ENCODE measurements at places on chromosomes 13 and 19. TPM values are rescaled to one million over a fixed set of nuclear protein-coding genes. Genes with fewer than 3 reads are reported as not detected.
A peak's percentile ranks its signal among the peaks of the same experiment; 100 is the strongest.

DNA sequence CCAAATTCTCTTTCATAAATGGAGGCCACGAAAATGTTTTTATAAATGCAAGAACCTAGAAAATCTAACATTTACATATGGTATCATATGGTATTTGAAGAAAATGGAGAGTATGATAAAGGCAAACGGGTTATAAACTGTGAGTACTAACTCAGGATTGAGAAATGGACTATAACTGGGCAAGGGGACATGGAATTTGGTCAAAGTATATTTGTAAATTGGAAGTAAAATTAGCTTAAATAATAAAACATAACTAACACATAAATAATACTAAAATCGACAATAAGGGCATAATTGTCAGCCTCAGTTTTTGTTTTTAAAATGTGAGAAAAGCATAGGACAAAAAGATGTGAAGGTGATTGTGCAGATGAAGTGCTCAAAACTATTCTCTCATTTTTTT is 1516.3 kb upstream of the MIR17HG start:
- DNase-seq: no peak

DNA sequence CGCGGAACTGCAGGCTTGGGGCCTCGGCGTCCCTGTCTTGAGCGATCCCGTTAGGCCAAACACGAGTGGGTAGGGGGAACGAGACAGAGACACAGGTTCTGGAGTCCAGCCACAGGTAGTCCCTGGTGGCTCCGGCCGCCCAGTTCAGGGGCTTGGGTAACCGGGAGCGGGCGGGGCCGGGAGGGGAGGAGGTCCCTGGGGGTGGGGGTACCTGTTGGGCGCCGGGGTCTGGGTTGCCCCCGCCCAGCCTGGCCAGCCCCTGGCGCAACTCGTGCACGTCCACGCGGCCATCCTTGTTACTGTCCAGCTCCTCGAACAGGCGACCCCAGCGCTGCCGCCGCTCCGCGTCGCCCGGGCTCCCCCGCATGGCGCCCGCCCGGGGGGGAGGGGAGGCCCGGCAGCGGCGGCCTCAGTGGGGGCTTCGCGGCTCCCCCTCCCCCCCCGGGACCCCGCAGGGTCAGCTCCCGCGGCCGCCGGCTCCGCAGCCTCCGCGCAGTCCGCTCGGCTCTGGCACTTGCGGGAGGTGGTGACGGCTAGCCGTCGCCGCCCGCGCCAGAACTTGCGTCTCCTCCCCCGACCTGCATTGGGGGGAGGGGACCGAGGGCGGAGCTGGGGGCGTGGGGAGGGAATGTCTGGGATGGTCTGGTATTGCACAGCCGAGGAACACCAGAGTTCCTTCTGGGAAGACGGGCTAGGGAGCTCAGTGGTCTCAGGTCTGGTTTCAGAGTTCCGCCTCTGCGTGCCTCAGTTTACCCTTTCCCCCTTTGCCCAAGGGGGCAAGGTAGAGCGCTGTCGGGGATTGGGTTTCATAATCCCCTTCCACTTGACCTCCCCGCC is at the start of gene SLC25A23:
SLC25A23 (minus strand) TSS at position 531 of the 837 bp plus-strand sequence; CDS start at position 367, 164 bp downstream.
- no peak for DNase-seq

DNA sequence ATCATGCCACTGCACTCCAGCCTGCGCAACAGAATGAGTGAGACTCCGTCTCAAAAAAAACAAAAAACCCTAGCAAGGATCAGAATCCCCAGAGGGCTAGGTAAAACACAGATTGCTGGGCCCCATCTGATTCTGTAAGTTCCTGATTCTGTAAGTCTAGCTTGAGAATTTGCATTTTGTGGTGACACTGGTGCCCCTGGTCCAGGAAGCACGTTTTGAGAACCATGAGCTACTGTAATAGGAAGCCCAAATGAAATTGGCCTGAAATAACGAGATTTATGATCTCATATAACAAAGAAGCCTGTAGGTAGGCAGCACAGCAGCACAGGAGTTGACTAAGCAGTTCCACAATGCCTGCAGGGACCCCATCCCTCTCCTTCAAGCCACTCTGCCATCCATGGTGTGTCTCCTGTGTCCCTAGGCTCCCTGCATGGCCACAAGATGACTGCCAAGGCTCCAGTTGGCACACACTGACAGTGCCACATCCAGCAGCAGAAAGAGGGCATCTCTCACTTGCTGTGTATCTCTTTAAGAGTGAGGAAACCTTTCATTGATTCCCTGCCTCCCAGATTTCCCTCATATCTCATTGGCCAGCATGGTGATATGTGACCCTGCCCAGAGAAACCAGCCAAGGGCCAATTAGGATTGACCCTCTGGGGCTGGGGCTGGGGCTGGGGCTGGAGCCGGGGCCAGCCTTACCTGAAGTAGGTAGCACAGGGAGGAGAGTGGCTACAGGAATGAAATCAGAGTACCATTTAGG is 21.7 kb downstream of the SIPA1L3 start:
- DNase-seq: peak; percentile 91

GRCh38 chr13:30435911-30436451 is 13.7 kb downstream of the UBE2L5 start:
- no peak for DNase-seq

GRCh38 chr19:31960474-31960873 is 384.9 kb upstream of the ZNF507 start:
- no peak for DNase-seq

- no peak for DNase-seq
Observed at GRCh38 chr19:720345-721160, 11.8 kb downstream of the PALM start.

DNA sequence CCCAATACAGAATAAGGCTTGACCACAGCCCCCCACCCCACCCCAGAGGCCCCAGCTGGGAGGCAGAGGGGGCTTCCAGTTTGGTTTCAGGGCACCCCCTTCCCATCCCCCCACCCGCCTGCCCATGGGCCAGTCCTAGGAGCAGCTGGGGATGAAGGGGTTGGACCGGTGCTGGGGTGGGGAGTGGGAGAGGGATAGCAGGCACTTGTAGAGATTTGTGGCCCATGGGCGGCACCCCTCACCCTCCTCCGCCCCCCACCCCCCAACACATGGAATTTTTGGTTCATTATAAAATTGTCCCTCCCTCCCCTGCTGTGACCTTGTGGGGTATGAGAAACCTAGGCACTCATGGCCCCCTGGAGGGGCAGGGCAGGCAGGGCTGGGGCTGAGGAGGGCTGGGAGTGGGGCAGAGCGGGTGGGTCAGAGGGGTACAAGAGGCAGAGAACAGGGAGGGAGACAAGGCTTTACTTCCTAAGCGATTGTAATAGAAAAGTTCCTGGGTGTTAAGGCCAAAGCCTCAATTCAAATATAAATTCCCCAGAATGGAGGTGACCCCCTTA is 5.3 kb upstream of the GSK3A start:
- DNase-seq: no peak

GRCh38 chr13:64457976-64458375 is 2772.2 kb downstream of the PCDH9 start:
- DNase-seq: no peak

DNA sequence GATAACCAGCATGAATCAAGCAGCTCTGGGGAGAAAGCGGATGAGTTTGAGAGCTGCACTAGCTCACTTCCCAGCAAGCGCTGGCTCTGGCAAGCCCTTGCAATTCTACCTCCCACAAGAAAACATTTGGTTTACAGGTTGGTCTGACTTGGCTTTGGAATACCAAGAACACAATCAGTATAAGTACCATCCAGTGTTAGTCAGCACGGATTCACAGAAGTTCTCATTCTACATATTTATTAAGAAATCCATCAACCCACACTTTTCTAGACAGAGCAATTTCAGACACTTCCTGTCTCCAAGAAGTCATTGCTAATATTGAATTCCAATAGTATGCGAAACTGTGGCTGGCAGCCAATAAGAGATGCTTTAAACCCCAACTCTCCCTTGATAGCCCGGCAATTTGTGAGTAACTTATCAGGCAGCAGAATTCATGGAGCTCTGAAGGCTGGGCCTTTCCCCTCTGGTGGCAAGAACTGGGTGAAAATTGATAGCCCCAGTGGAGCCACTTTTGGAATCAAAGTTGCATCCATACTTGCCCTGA is 59.4 kb upstream of the WASF3 start:
- DNase-seq: no peak

GRCh38 chr13:114032126-114032799 is 58.4 kb upstream of the C13orf46 start:
- DNase-seq: no peak

GRCh38 chr13:75222031-75222430 is 259.9 kb downstream of the TBC1D4 start:
- DNase-seq: no peak

GRCh38 chr19:14479975-14480699 is 5.0 kb upstream of the PTGER1 start:
- peak; percentile 74 for DNase-seq

DNA sequence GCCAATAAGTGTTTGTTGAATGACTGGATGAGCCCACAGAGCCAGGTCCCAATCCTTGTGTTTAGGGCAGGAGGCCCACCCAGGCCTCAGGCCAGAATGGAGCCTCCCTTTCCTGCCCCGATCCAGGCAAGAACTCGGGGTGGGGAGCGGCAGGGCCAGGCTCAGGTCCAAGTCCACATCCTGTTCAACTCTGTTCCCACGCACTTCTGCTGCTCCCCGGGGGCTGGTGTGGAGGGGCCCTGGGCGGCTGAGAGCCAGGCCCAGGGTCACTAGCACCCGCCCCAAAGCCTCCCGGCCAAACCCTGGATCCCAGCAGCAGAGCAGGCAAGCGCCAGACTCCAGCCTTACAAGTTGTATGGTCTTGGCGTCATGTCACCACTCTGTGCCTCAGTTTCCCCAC is 8.0 kb downstream of the ANGPTL8 start:
- no peak for DNase-seq

- no peak for DNase-seq
Observed at GRCh38 chr13:83499286-83499685, 383.0 kb downstream of the SLITRK1 start.

GRCh38 chr19:41000310-41000737 is 9.2 kb downstream of the CYP2B6 start:
- DNase-seq: no peak

DNA sequence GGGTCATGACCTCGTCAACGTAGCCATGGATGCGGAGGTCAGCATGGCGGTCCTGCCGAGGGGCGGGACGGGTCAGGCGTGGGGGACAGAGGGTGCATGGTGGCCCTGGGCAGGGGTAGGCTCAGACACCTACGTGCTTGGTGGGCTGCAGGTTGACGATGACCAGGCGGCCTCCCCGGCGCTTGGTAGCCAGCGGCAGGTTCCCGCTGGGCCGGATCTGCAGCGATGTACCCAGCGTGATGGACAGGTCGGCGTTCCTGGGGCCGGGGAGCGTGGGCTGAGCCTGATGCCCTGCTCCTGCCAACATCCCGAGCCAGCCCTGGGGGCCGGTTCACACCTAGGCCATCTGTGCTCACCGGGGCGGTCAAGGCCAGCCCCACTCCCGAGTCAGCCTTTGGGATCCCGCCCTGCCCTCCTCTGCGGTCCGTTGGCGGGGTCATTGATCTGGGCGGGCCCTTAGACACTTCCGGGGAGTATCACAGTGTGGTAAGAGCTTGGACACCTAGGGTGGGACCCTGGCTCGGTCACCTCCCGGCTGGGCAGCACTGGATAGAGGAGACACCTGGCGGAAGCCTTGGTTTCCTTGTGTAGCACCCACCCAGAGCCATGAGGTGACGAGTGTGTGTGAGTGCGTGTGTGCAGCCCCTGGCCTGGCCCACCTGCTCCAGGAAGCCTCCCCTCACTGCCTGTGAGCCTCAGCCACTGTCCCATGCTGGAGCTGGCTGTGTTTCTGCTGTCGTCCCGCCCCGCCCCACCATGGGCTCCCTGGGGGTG is 7.3 kb downstream of the SIRT6 start:
- no peak for DNase-seq

DNA sequence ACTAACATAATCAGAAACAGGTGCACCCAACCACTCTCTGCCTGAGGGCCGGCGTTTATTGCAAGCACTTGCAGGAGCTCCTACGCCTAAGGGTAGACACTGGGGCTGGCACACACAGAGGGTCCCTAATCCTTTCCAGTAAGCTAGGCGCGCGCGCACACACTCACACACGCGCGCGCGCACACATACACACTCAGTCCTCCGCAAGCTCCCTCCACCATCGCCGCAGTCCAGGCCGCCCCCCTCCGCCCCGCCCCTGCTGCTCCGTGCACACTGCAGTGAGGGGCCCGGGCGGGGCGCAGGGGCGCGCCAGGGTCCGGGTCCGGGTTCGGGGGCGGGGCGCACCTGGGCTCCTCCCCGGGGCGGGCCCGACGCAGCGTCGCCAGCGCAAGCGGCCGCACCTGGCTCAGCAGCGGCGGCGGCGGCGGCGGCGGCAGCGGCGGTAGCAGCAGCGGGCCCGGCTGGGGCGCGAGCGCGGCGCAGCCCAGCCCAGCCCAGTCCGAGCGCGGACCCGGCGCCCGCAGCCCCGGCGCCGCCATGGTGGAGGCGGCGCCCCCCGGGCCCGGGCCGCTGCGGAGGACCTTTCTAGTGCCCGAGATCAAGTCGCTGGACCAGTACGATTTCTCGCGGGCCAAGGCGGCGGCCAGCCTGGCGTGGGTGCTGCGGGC is at the start of gene CAMSAP3:
CAMSAP3 (plus strand) TSS at position 398 of the 668 bp plus-strand sequence; CDS start at position 538, 140 bp downstream.
- peak; percentile 66 for DNase-seq

GPC6 gene
- total RNA-seq: not detected

BLOC1S3 gene
- total RNA-seq: 21.1 TPM

ZNF649 gene
- 36.3 TPM for total RNA-seq

CD33 gene
- total RNA-seq: not detected

SLC15A1 gene
- total RNA-seq: not detected

AMER2 gene
- not detected for total RNA-seq

PEG3 gene
- total RNA-seq: not detected

TYROBP gene
- 3.3 TPM for total RNA-seq

CD37 gene
- 1,998 TPM for total RNA-seq

CLIP3 gene
- total RNA-seq: 1.8 TPM

All from B cell (primary cell).